ENCODE measurements at places on chromosomes 7 and 10.
A peak's percentile ranks its signal among the peaks of the same experiment; 100 is the strongest.

DNA sequence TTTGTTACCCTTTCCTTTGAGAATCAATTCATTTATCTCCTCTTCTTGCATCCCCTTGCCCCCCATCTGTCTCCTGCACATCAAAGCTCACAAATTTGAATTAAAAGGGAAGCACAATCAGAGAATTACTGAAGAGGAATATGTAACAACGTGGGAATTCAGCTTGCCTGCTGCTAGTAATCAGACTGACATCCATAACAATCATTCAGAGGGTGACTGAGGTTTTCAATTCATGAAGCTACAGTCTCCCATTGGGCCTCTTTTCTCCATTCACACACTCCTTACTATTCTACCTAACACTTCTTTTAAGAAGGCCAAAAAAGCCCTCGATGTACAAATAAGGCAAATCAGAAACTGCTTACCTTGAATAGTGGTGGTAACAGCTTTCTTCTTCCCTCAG, 24.3 kb upstream of the DNA2 start:
- no peak for DNase-seq

GRCh38 chr10:71646592-71647292, 72.8 kb downstream of the C10orf105 start:
- DNase-seq = no peak

- no peak for DNase-seq
Observed at GRCh38 chr7:37341033-37341630, 107.5 kb downstream of the ELMO1 start.

DNA sequence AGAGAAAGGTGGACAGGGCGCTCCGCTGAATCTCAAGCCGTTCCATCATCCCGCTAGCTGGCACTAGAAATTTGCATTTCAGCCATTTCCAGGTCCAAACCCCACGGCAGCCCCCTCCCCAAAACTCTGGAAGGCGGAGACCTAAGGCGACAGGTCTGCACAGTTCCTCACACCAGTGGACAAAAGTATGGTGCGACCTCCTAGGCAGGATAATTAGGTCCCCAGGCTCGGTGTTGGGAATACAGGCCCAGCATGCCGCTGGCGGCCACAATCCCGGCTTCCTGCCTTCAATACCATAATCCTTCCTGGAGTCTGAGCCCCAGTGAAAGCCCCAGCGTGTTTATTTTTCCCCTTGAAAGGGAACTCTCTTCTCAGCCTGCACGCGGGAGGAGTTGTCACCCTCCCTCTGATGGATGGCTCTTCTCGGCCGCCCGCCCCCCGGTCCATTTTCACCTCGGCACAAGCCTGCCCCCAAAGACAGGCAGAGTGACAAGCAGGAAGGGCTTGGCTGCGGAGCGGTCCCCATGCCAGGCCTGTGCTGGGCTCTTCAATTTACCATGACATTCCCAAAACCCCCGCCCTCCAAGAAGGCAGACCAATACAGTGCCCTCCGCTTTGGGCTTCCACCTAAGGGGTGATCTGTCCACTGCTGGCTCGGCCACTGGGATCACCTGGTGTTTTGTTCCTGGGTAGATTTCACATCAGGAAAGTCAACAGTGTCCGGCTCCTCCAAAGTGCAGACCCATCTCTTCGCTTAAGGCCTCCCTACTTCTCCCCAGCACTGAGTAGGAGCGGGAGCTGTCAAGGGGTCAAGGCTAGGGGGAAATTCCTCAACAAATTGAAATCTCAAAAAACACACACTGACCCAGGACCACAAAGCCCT, 2.2 kb downstream of the FGFR2 start:
- peak; percentile 79 for DNase-seq

- no peak for DNase-seq
Observed at GRCh38 chr7:128959296-128959695, 21.6 kb downstream of the IRF5 start.

DNA sequence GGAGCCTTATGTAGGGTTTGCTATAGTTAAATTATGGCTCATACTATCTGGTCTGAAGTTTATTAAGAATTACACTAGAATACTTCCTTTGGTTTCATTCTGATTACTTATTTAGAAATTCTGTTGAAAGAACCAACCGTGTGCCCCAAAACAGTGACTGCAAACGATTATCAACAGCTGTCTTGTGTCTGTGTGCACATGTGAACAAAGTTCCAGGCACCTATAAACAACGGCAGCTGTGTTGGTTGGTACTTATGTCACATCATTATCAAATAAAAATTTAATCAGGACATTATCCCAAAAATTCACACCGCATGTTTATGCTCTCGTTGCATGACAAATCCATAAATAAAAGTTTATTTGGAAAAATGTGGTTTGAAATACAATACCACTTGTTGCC, 80.6 kb downstream of the USP6NL start:
- DNase-seq = no peak

DNA sequence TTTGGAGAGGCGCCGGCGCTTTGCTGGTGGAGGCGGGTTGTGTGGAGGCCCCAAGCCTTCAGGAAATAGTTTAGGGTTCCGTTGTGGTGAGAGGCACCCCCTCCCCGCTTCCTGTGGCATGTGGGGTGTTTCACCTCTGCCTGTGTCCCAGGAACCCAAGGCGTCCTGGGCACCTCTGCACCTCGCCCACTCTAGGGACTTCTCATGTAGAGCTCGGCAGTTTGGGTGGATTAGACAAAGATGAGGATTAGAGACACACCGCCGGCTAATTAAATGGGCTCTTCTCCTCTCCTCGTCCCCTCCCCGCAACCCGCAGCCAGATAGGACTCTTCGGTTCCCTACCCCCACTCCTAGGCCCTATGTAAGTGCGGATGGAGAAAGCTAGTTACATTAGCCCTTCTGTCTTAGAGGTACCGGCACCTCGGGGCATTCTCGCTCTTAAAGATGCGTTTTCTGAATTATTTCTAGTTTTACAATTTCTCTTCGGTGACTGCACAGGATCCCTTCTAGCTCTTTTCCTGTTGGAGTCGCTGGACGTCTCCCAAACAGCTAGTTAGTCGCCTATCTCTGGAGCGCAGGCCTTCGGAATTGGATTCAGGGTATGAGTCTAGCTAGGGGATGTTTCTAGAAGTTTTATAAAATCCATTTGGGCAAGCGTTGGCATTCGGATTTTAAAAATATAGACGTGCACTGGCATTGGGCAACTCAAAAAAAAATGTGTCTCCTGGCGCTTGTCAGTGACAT, 7.8 kb downstream of the PTF1A start:
- no peak for DNase-seq

DNA sequence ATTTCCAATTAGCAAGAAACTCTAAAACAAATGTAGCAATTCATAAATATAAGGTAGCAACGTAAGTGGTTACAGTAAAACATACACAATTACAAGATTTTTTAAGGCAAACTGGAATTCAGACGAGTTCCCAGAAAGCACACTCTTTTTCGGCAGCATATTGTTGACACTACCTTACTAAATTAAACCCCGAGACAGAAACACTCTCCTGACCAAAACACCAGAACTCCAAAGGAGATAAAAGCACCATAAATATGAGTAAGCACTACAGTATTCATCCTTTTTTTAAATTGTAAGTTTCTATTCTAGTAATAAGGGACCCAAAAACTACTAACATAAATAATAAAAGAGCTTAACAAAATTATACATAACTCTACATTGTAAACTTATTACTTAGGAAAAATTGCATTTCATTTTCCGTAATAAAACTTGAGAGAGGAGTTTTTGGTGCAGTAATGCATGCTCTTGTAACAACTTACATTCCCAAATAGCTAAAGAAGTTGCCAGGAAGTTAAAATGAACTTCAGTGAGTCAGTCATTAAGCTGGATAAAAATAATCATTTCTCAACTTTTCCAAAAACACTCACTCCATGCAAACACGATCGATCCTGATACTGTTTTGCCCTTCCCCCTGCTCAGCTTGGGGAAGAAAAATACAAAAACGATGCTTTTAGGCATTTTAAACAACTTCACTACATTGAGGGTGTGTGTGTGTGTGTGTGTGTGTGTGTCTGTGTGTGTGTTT, 2.0 kb downstream of the PIP4K2A start:
- no peak for DNase-seq

DNA sequence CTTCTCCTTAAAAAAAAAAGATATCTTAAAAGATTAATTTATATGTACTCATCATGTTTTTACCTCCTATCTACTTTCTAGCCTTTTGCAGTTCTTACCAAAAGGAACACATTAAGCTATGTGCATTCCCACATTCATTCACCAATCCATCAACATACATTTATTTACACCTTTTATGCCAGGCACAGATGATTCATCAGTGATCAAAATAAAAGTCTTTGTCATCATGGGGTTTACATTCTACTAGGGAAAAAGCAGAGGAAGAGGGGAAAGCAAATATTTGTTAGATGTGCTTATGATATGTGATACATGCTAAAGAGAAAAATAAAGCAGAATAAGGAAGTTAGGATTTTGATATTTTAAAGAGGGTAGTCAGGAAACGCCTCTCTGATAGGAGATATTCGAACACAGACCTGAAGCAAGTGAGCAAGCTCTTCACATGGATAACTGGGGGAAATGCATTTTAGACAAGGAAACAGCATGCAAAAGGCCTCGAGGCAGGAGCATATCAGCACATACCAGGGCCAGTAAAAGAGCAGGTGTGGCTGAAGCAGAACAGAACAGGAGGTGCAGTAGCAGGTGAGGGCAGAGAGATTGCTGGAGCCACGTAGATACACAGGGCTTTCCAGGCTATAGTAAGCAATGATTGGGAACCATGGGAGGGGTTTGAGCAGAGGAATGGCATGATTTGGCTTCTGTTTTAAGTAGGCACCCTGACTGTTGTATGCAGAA, 67.4 kb downstream of the REEP3 start:
- no peak for DNase-seq

DNA sequence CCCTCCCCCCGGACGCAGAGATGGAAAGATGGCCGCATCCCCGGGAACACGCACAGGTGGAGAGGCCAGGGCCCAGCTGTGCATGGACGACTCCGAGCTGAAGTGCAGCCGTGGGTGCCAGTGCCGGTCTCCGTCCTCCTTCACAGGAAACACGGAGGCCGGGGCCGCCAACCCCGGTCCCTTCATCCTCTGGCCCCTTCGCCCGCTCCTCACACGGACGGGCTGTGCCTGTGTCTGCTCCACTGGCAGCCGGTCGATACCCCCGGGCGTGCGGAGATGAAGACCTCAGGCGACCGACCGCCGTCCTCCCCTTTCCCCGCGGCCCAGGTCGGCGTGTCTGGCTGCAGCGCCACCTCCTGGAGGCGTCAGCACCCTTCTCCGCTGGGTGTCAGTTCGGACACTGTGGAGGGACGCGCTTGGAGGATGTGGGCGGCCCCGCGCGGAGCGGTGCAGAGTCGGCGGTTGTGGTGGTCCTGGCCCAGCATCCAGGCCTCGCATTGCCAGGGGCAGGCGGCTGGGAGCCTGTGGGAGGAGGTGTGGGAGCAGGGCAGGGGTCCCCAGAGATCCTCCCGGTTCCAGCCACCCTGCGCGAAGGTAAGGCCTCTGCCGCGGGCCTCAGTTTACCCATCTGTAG, 9.9 kb downstream of the ZNF511 start:
- peak; percentile 56 for DNase-seq

GRCh38 chr7:145584401-145584800, 532.2 kb upstream of the CNTNAP2 start:
- no peak for DNase-seq

DNA sequence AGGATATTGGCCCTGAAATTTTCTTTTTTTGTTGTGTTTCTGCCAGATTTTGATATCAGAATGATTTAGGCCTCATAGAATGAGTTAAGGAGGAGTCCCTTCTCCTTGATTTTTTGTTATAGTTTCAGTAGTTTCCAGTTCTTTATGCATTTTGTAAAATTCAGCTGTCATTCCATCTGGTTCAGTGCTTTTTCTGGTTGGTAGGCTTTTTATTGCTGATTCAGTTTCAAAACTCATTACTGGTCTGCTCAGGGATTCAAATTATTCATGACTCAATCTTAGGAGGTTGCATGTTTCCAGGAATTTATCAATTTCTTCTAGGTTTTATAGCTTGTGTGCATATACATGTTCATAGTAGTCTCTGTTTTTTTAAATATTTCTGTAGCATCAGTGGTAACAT, 10.1 kb upstream of the TMEM196 start:
- peak; percentile 2 for DNase-seq

DNA sequence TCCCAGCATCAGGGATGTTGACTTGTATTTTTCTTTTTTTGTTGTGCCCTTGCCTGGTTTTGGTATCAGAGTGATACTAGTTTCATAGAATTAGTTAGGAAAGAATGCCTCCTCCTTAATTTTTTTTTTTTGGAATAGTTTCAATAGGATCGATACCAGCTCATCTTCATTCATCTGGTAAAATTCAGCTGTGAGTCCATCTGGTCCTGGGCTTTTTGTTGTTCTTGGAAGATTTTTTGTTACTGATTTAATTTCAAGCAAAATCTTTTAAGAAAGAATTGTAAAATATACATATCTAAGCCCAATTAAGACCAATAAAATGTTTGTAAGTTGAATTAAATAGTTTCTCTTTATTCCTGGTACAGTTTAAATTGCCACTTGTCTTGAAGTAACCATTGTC, 1159.5 kb downstream of the CNTNAP2 start:
- no peak for DNase-seq

GRCh38 chr7:37349979-37350590, 98.6 kb downstream of the ELMO1 start:
- peak; percentile 47 for DNase-seq

DNA sequence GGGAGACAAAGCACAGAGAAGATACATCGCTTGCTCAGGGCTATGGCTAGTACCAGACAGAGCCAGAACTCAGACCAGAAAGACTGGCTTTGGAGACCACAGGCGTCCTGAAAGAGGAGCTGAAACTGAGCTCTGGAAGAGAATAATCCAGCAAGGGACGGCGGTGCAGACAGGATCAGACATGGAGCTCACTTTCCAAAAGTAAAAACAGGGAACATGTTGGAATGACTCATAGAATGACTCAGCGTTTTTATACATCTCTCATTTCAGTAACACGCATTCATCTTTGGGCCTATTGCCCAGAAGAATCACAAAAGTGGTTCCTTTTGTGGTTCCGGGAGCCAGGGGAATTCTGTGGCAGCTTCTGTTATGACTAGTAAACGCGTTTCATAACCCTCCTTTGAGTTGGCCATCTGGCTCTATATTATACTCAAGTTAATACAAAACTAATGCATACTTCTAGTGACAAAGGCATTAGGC, 37.2 kb downstream of the PLEKHS1 start:
- DNase-seq = peak; percentile 47

- DNase-seq = no peak
Observed at GRCh38 chr7:70505886-70506285, 626.1 kb upstream of the GALNT17 start.

DNA sequence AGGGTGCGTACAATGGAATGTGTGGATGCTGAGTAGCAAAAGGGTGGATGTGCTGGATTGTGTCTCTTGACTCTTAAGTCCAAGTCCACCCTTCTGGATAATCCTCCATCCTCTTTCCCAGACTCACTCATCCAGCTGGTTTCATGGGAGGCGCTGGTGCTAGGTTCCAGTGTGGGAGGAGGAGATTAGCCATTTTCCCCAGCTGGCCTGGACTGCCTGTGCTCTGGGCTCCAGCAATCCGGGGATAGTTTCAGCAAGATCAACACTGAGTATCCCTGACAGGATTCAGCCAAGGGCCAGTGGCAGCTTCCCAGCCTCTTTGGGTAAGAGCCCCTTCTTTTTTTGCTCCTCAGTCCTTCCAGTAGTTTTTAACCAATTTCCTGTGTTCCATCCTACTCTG, 21.6 kb upstream of the TRIL start:
- DNase-seq = no peak

- peak; percentile 52 for DNase-seq
Observed at GRCh38 chr7:2608921-2609411, 22.8 kb upstream of the TTYH3 start.
